Endothelial cell of umbilical vein (primary cell): ENCODE measurements at places on chromosomes 12 and 14. TPM values are rescaled to one million over a fixed set of nuclear protein-coding genes. Genes with fewer than 3 reads are reported as not detected.

GRCh38 chr12:122868471-122869177 is 27.3 kb downstream of the VPS37B start:
- no peak overlapping the region for H3K27ac ChIP-seq
- H3K36me3 ChIP-seq, result peaks cover 18% of the 10 kb centered on the region
- no peak for DNase-seq
- H3K4me3 ChIP-seq, result no peak overlapping the region
- H3K4me1 ChIP-seq, result peaks cover 32% of the 10 kb centered on the region

Gene SIX4
- total RNA-seq, result 4.7 and 7.5 TPM in 2 replicates

DNA sequence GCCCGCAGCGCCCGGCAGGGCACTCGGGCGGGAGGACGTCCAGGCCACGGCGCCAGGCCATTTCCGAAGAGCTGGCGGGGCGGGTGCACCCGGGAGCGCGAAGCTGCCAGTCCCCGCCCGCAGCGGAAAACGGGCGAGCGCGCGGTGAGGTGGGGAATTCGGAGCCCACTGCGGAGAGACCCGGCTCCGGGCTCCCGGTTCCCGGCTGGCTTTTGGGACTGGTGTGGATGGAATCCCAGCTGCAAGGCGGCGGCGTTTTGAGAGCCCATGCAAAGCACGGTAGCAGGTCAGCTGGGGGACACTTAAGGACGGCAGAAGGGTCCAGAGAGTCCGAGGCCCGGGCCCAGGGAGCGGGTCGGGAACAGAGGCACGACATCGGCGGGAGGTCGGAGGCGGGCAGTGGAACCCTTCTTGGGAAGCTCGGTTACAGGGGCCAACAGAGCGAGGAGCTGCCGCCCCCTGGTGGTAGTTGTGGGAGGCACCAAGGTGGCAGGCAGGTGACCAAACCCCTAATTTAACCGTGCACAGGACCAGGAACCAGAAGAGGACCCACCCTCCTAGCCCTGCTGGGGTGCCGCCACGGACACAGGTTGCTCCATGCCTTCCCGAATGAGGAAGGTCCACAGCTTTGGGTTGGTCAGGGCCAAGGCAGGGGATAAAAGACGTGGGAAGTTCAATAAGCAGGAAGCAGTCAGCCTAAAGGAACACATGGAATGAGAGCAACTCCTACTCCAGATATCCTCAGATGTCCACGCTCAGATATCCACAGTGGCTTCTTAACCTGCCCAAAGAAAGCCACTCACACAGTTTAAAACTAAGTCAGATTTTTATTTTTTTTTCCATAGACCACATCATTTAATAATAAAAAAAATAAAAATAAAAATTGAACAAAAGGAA is 685 bp upstream of the CDH24 start:
- H3K27ac ChIP-seq, result peak overlapping the region; percentile 48
- H3K36me3 ChIP-seq, result peaks cover 23% of the 10 kb centered on the region
- H3K27me3 ChIP-seq, result no peaks in the 10 kb centered on the region
- DNase-seq, result peak; percentile 87

DNA sequence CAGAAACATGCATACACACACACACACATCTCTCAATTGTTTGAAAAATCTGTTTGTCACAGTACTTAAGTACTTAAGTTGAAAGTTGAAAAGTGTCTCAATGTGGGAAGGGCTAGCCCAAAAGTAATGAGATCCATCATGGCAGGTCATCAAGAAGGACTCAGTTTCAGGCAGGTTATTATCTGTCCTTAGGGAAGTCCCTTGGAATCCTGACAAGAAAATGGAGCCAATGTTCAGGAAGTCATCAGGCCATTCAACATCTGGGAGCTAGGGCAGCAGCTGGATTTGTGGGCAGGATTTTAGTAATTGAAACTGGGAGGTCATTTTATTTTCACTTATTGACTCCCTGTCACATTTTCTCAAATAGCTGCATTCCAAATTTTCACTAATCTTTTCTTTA is 56.0 kb downstream of the MSRB3 start:
- H3K4me3 ChIP-seq, result no peak overlapping the region
- no peaks in the 10 kb centered on the region for H3K36me3 ChIP-seq
- DNase-seq, result no peak
- H3K27ac ChIP-seq, result no peak overlapping the region
- H3K4me1 ChIP-seq, result peaks cover 6% of the 10 kb centered on the region

DNA sequence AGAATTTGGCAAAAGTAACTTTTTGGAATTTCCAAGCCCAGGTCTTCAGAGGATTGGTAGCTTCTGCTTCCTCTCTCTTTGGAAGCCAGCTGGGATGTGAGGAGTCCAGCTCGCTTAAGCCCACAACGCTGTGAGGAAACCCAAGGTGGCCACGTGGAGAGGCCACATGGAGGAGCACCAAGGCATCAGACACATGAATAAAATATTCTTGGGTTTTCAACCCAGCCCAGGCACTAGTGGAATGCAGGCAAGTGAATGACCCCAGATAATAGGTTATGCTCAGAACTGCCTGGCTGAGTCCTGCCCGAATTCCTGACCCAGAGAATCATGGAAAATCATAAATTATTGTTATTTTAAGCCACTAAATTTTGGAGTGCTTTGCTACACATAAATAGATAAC is 119.7 kb upstream of the PARP11 start:
- no peak overlapping the region for H3K27ac ChIP-seq
- no peaks in the 10 kb centered on the region for H3K36me3 ChIP-seq
- no peak for DNase-seq

Gene RNFT2
- total RNA-seq, result 5.1 and 6.6 TPM in 2 replicates

DNA sequence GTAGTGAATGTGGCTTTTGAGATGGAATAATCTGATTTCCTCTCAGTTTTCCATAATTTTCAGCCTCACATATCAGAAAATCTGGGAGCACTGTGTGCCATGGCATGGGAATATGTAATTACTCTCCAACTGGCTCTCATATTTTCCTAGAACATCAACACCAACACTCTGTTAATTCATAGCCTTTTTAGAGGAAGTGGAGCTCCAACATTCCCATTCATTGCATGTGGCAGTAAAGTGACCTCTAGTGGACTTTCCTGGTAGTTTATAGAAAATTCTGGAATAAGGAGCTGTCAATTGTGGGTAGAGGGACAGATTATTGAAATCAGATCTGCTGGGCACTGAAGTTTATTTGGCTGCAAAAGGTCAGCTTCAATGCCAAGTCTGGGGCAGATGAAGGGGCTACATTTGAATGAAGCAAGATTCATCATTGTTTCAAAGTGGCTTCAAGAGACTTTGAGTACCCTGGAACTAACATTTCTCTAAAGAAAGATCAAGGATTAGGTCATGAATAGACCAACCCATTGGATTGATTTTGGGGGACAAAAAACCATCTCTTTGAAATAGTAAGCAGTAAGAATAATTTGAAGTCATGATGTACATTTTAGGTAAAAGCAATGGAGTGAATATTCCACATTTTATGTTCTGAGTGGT is 23.6 kb upstream of the USP44 start:
- H3K4me3 ChIP-seq, result no peak overlapping the region
- H3K4me1 ChIP-seq, result no peaks in the 10 kb centered on the region
- no peak overlapping the region for H3K27ac ChIP-seq
- H3K36me3 ChIP-seq, result no peaks in the 10 kb centered on the region

Gene SLCO1C1
- total RNA-seq, result 0.66 and 1.9 TPM in 2 replicates

- H3K4me1 ChIP-seq, result no peaks in the 10 kb centered on the region
- H3K27me3 ChIP-seq, result no peaks in the 10 kb centered on the region
- H3K4me3 ChIP-seq, result no peak overlapping the region
- no peaks in the 10 kb centered on the region for H3K36me3 ChIP-seq
- no peak overlapping the region for H3K27ac ChIP-seq
- peak; percentile 18 for DNase-seq
Observed at GRCh38 chr12:39872425-39872824, 233.5 kb downstream of the SLC2A13 start.
